HepG2 (cell line): ENCODE measurements at places on chromosomes 13 and 19. TPM values are rescaled to one million over a fixed set of nuclear protein-coding genes. Genes with fewer than 3 reads are reported as not detected.

Gene ZNF709
- 3.9 and 4.7 TPM in 2 replicates for total RNA-seq

- no peak overlapping the region for H3K27ac ChIP-seq
- H3K36me3 ChIP-seq: peaks cover 34% of the 10 kb centered on the region
- no peak overlapping the region for H3K4me3 ChIP-seq
- H3K27me3 ChIP-seq: no peaks in the 10 kb centered on the region
Observed at GRCh38 chr13:29513981-29514719, 81.3 kb downstream of the SLC7A1 start.

- DNase-seq: no peak
- H3K27me3 ChIP-seq: no peaks in the 10 kb centered on the region
- H3K27ac ChIP-seq: no peak overlapping the region
- H3K4me1 ChIP-seq: no peaks in the 10 kb centered on the region
- H3K36me3 ChIP-seq: no peaks in the 10 kb centered on the region
Observed at GRCh38 chr13:105448811-105449210, 1086.7 kb downstream of the EFNB2 start.

DNA sequence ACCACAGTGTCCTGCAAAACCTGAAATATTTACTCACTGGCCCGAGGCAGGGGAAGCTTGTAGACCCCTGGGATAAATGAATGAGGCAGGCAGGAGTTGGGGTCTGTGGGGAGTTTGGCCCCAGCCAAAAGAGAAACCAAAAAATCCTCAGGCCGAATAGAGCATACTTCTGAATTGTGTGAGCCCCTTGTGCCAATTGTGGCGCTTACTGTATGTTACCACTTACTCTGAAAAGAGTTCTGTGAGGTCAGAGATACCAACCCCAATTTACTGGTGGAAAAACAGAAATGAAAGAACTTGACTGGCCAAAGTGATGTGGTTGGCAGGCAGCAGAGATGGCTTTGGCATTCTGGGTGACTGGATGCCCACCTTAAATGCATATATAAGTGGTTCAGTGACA lies 6.9 kb downstream of the CARM1 start:
- H3K27me3 ChIP-seq: no peaks in the 10 kb centered on the region
- no peak for DNase-seq
- peaks cover 80% of the 10 kb centered on the region for H3K4me1 ChIP-seq
- H3K27ac ChIP-seq: peak overlapping the region; percentile 70

DNA sequence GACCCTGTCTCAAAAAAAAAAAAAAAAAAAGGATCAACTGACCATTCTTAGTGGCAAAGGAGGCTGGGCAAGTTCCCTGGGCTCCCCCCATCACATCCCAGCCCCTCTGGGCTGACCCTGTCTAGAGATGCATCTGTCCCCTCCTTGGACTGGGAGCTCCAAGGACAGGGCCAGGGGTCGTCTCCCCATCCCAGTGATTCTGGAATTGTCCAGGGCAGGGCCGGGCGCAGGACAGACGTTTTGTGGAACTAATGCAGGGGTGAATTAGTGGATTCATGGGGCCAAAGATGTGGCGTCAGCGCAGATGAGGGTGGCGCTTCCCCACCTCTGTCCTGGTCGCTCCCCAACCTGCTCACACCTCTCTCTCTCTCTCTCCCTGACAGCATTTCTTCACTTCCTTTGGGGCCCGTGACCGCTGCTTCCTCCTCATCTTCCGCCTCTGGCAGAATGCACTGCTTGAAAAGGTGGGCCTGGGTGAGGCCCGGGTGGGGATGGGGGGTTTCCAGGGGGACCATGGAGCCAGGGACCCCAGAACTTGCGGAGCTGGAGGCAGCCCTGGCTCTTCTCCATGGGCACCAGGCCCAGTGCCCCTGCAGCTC lies 11.1 kb downstream of the GRAMD1A start:
- H3K27me3 ChIP-seq: no peaks in the 10 kb centered on the region
- DNase-seq: no peak
- peaks cover 22% of the 10 kb centered on the region for H3K4me1 ChIP-seq
- no peak overlapping the region for H3K4me3 ChIP-seq
- peaks cover 59% of the 10 kb centered on the region for H3K36me3 ChIP-seq
- no peak overlapping the region for H3K27ac ChIP-seq

Gene CAPN12
- total RNA-seq: 0.62 and 1.6 TPM in 2 replicates

GRCh38 chr13:71866335-71867130 lies 471 bp downstream of the DACH1 start:
- no peaks in the 10 kb centered on the region for H3K36me3 ChIP-seq
- DNase-seq: no peak
- H3K27ac ChIP-seq: no peak overlapping the region

- no peak for DNase-seq
- H3K27me3 ChIP-seq: no peaks in the 10 kb centered on the region
- H3K4me3 ChIP-seq: no peak overlapping the region
- peaks cover 23% of the 10 kb centered on the region; the same call in 2 of the 3 replicates for H3K36me3 ChIP-seq
- peaks cover 42% of the 10 kb centered on the region for H3K4me1 ChIP-seq
- H3K27ac ChIP-seq: peak overlapping the region; percentile 84
Observed at GRCh38 chr19:4373601-4374497, 26.5 kb downstream of the SH3GL1 start.

Gene ZNF772
- total RNA-seq: 17.2 and 23.6 TPM in 2 replicates

- no peaks in the 10 kb centered on the region for H3K36me3 ChIP-seq
- H3K27me3 ChIP-seq: no peaks in the 10 kb centered on the region
- no peaks in the 10 kb centered on the region for H3K4me1 ChIP-seq
- H3K27ac ChIP-seq: no peak overlapping the region
- no peak for DNase-seq
- H3K4me3 ChIP-seq: no peak overlapping the region
Observed at GRCh38 chr13:42875475-42876269, 94.3 kb downstream of the FAM216B start.

DNA sequence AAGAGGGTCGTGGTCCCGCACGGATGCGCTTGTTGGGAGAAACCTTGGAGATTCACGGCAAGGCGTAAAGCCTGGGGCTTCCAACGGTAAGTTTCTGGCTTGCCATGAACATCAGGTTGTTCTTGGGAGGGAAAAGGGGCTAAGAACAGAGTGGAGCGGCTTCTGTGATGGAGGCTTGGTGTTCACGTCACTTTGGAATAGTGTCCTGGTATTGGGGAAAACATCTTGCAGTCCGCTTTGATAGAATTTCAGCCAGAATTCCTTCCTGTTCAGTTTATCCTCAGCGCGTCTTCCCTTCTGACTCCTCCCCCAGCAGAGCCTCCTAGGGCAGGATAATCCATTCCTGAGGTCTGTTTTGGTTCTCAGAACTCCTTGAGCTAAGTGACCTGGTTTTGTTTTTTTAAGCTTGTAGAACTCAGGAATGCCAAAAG lies 2.0 kb downstream of the KCTD15 start:
- DNase-seq: no peak
- H3K4me1 ChIP-seq: peaks cover 24% of the 10 kb centered on the region
- no peak overlapping the region for H3K4me3 ChIP-seq
- H3K27ac ChIP-seq: no peak overlapping the region
- no peaks in the 10 kb centered on the region for H3K27me3 ChIP-seq

Gene ENOX1
- total RNA-seq: not detected in 2 replicates

GRCh38 chr13:38979891-38980749 lies 10.5 kb downstream of the STOML3 start:
- H3K27me3 ChIP-seq: no peaks in the 10 kb centered on the region; the same call in 2 of the 3 replicates
- H3K4me1 ChIP-seq: peaks cover 7% of the 10 kb centered on the region
- no peak overlapping the region for H3K4me3 ChIP-seq
- no peaks in the 10 kb centered on the region for H3K36me3 ChIP-seq

DNA sequence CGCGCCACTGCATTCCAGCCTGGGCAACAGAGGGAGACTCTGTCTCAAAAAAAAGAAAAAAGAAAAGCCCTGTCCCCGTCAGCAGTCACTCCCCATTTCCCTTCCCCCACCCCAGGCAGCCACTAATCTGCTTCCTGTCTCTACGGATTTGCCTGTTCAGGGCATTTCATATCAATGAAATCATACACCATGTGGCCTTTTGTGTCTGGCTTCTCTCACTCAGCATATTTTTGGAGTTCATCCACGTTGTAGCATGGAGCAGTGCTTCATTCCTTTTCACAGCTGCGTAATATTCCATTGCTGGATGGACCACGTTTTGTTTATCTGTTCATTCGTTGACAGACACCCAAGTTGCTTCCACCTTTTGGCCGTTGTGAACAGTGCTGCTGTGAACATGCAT lies 36.1 kb upstream of the KLF2 start:
- peaks cover 2% of the 10 kb centered on the region for H3K27me3 ChIP-seq
- no peak overlapping the region for H3K27ac ChIP-seq
- peaks cover 8% of the 10 kb centered on the region for H3K4me1 ChIP-seq
- H3K4me3 ChIP-seq: no peak overlapping the region
- no peak for DNase-seq

Gene LAIR2
- total RNA-seq: 0.76 and 1.3 TPM in 2 replicates

DNA sequence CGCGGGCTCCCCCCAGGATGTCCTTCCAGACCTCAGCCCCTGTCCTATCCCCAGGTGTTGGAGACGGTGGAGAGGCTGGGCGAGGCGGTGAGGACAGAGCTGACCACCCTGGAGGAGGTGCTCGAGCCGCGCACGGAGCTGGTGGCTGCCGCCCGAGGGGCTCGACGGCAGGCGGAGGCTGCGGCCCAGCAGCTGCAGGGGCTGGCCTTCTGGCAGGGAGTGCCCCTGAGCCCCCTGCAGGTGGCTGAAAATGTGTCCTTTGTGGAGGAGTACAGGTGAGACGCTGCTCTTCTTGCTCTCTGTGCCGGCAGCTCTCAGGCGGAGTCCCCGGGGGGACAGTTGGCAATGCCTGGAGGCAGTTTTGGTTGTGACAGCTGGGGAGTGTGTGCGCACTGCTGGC lies 6.9 kb downstream of the TTYH1 start:
- H3K27ac ChIP-seq: no peak overlapping the region
- H3K4me1 ChIP-seq: peaks cover 50% of the 10 kb centered on the region
- no peaks in the 10 kb centered on the region for H3K27me3 ChIP-seq
- DNase-seq: no peak

GRCh38 chr19:39428283-39429112 lies 7.3 kb downstream of the RPS16 start:
- no peaks in the 10 kb centered on the region for H3K27me3 ChIP-seq
- H3K4me1 ChIP-seq: peaks cover 52% of the 10 kb centered on the region
- peaks cover 13% of the 10 kb centered on the region for H3K36me3 ChIP-seq
- peak overlapping the region; percentile 62 for H3K27ac ChIP-seq
- DNase-seq: peak; percentile 66

Gene IGFL1
- not detected in 2 replicates for total RNA-seq

- H3K4me1 ChIP-seq: no peaks in the 10 kb centered on the region
- H3K4me3 ChIP-seq: no peak overlapping the region
- no peaks in the 10 kb centered on the region for H3K36me3 ChIP-seq
- no peak overlapping the region for H3K27ac ChIP-seq
- DNase-seq: no peak
Observed at GRCh38 chr19:29858000-29858596, 46.3 kb downstream of the CCNE1 start.

DNA sequence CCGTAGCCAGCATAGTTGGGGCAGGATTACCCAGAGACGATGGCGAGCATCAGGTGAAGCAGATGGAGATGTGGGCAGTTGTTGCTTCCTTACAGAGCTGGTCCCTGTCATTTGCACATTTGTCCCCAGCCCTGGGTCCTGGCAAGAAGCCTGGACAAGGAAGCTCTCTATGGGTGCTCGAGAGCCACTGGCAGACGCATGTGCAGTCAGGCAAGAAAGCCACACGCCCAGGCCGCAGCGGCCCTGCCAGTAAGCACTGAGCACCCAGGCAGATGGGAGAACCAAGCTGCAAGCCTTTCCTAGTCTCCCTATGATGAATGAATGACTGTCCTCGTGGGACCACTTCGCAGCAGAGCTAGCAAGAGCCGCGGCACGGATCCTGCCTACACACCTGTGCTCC lies 182.8 kb downstream of the FOXO1 start:
- peaks cover 77% of the 10 kb centered on the region for H3K4me1 ChIP-seq
- no peaks in the 10 kb centered on the region for H3K36me3 ChIP-seq
- H3K27me3 ChIP-seq: no peaks in the 10 kb centered on the region
- no peak for DNase-seq
- H3K27ac ChIP-seq: no peak overlapping the region

DNA sequence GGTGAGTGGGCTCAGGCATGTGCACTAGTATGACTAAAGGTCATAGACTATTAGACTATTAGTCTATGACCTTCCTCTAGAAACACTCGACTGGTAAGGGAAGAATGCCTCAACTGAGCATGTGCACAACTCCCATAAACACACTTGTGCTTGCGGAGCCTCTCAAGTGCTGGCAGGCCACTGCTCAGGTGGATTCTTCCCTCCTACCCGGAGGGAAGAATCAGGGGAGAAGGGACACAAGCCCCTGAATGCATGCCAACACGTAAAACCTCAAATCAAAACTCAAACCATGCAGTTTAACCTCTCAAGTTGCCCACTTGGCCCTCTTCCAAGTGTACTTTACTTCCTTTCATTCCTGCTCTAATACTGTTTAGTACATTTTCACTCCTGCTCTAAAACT lies 287.6 kb upstream of the SGCG start:
- H3K27me3 ChIP-seq: no peaks in the 10 kb centered on the region
- H3K36me3 ChIP-seq: no peaks in the 10 kb centered on the region
- H3K27ac ChIP-seq: no peak overlapping the region
- no peak overlapping the region for H3K4me3 ChIP-seq
- no peaks in the 10 kb centered on the region for H3K4me1 ChIP-seq
- no peak for DNase-seq

Gene SPC24
- total RNA-seq: 46.2 and 63.2 TPM in 2 replicates

Gene LYL1
- total RNA-seq: 0.69 and 0.75 TPM in 2 replicates

GRCh38 chr13:39385154-39385553 lies 217.8 kb downstream of the LHFPL6 start:
- no peak for DNase-seq
- H3K27me3 ChIP-seq: no peaks in the 10 kb centered on the region; the same call in 1 of the 2 replicates
- no peaks in the 10 kb centered on the region for H3K36me3 ChIP-seq
- no peaks in the 10 kb centered on the region for H3K4me1 ChIP-seq
- no peak overlapping the region for H3K27ac ChIP-seq

Gene ADGRE3
- not detected in 2 replicates for total RNA-seq

DNA sequence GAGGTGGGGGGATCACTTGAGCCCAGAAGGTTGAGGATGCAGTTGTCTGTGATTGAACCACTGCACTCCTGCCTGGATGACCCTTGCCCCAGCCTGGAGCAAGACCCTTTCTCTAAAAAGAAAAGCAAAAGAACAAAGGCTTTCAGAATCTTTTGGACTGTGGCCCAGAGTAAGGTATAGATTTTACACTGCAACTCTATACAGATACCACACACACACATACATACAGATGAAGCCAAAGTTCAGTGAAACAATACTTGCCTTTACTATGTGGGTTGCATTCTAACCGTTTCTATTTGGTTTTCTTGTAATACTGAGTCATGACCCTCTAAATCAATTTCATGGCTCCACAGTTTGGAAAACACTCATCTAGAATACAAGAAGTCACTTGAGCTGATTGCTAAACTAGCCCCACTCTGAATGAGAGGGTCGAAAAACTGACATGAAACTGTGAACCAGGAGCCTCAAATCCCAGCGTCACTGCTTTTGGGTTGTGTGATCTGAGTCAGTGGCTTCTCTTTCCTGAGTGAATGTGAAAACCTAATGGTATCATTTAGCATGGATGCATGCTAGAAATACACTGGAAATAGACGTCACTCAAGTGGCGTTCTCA lies 756.1 kb downstream of the UQCRFS1 start:
- peak; percentile 3 for DNase-seq
- no peaks in the 10 kb centered on the region for H3K36me3 ChIP-seq
- H3K27me3 ChIP-seq: no peaks in the 10 kb centered on the region
- no peaks in the 10 kb centered on the region for H3K4me1 ChIP-seq

Gene GPC6
- total RNA-seq: 27.5 and 33.9 TPM in 2 replicates

Gene ONECUT3
- not detected in 2 replicates for total RNA-seq

- peak overlapping the region; percentile 96 for H3K4me3 ChIP-seq
- H3K27me3 ChIP-seq: no peaks in the 10 kb centered on the region
- H3K27ac ChIP-seq: peak overlapping the region; percentile 60
- peaks cover 2% of the 10 kb centered on the region; the same call in 1 of the 2 replicates for H3K36me3 ChIP-seq
- peaks cover 57% of the 10 kb centered on the region for H3K4me1 ChIP-seq
Observed at GRCh38 chr19:10871711-10872545, 575 bp downstream of the CARM1 start.
